ENCODE measurements at places on chromosomes 7 and 10. TPM values are rescaled to one million over a fixed set of nuclear protein-coding genes. Genes with fewer than 3 reads are reported as not detected.
A peak's percentile ranks its signal among the peaks of the same experiment; 100 is the strongest.

- DNase-seq: no peak
These were observed 2.7 kb upstream of the ZNF786 start for GRCh38 chr7:149093228-149093627.

PRF1 gene
- 4.6 TPM for total RNA-seq

- no peak for DNase-seq
These were observed 80.1 kb downstream of the MTERF1 start for GRCh38 chr7:91800389-91800788.

CARD11 gene
- 4.2 TPM for total RNA-seq

GRCh38 chr7:90690159-90690858 is 94.2 kb downstream of the CDK14 start:
- no peak for DNase-seq

- peak; percentile 15 for DNase-seq
These were observed 50.9 kb upstream of the ANTXRL start for GRCh38 chr10:46235705-46236545.

PARD3 gene
- 47.9 TPM for total RNA-seq

DNA sequence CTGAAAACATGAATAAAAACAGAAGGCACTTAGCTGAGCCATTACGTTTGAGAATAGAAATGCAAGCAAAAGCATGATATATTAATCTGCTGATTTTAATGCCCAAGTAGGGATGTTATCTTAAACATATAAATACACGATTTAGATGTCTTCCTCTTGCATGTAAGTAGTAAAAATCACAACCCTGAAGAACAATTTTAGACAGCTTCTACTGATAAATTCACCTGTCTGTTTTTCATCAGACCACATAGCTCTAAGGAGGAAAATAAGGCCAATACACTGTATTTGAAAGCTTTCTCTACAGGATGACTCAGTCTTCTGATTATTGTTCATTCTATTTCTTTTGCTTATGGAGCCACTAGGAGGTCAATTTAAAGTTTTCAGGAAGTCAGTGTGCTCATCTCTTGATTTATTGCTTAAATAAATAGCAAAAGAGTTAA is 210.9 kb upstream of the CHRM2 start:
- DNase-seq: no peak

DNA sequence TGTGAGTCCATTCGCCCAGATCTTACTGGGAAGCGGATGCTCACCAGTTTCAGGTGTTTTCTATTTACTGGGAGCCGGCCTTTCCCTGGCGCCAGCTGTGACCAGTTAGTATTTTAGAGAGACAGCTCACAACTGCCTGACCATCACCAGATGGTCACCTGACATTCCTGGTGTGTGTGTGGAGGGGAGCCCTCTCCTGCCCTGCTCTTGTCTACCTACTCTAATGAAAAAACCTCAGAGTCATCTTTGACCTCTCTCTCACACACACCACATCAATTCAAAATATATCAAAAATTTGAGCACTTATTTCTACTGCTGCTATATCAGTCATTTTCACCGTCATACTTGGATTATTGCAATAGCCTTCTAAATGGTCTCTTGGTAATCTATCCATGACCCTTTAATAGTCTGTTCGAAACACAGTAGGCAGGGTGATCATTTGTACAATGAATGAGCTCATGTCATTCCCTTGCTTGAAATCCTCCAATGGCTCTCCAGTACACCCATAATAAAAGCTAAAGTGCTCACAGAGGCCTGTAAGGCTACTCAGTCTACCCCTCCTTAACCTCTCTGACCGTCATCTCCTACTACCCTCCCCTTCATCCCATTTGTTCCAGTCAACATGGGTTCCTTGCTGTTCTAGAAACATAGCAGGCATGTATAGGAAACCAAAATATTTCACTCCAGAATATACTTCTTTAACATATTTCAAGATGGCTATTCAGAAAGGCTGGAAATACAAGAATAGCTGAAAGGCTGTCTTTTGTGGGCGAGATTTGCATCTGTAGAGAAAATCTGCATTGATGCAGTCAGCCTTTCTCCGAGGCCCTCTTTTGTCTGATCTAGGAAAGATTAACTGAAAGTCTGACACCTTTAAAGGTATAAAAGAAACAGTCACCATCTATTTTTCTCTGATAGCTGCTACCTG is 17.5 kb upstream of the NT5C3A start:
- DNase-seq: no peak

GRCh38 chr7:7352845-7353244 is 170.5 kb downstream of the C1GALT1 start:
- no peak for DNase-seq

DNA sequence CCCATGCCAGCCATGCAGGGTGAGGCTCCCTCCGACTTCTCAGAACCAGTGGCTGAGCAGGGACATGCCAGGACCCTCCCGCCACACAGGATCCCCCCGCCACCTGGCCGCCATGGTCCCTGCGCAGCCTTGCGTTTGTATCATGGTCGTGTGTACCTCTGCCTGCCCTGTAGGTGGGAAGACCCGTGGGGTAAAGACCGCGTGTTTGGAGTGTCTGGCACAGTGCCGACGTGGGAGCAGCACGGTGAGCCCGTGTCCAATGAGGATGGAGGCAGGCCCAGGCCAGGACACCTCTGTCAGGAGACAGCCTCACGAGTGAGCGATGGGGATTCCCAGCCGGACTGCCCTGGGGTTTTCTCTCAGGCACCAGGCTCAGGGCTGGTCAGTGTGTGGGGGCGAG is 31.9 kb downstream of the NKX6-2 start:
- no peak for DNase-seq

ANKRD61 gene
- total RNA-seq: not detected

GRCh38 chr7:2799253-2799652 is 44.9 kb downstream of the GNA12 start:
- no peak for DNase-seq

Data from Peyer's patch (tissue), 4 donors.